ENCODE measurements at places on chromosomes 4 and X. TPM values are rescaled to one million over a fixed set of nuclear protein-coding genes. Genes with fewer than 3 reads are reported as not detected.

The ALB gene
- 0.59 TPM for total RNA-seq

DNA sequence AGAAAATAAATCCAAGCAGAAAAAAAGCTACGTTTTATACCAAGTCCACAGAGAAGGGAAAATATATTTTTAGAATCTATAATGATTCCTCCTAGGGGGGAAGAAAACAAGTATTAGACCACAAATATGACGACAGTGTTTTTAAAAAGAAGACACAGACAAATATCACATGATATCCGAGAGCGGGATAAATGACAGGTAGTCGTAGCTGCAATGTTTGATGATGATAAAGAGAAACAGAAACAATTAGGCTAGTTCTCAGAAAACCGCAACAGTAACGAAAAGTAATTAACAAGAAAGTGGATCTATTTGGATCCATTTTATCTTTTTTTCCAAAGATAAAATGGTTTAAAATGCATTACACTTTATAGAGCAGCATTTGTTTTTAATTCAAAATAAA, 918 bp downstream of the HAUS3 start:
- no peak for DNase-seq

DNA sequence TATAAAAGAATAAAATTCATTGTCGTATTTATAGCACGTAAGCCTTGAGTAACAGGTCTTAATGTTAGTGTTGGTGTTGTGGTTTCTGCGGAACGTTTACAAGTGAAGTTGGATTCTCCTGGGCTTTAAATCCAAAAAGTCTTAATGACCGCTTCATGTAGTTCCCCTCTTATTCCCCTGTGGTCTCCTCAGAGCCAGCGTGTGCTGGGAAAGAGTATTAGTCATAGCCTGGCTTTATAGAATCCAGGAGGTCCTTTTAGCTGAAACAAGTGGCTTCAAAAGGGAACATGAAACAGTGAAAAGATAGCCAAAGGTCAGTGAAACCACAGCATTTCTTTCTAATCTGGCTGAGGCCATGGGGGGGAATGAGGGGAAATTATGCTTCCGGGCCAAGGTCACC, 79.1 kb downstream of the CLCN4 start:
- DNase-seq: no peak

The TCEAL5 gene
- total RNA-seq: not detected

GRCh38 chr4:125693228-125693627, 378.5 kb downstream of the FAT4 start:
- DNase-seq: no peak

DNA sequence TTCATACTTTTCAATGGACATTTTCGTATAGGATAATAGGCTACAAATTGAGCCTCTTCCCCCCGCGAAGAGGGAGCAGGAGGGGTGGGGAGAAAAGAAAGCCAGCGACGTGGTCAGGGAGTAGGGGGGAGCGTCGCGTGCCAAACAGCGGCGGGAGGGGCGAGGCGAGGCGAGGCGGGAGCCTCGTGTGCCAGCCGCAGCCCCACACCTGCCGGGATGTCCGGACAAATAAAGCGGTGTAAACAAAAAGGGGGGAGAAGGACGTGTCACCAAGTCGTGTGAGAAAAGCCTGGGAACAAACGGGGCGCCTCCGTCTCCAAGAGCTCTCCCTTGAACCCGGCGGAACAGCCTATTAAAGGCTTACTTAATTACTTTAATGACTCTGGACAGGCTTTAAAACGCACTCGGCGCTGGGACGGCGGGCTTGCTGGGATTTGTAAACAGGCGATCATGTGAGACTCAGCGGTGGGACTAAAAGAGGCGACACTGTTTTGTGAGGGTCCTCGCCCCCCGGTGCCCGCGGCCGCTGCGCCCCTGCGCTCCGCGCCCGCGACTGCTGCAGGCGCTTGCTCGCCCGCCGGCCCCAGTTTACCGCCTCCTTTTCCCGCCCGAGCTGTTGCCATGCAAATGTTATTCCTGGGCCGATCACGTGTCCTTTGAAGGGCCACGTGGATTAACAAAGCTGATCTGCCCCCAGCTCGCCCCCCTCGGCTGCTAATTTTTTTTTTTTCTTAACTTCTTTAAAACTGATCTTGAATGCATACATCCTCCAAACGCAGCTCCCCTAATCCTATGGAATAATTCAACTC, at the start of gene HELT:
HELT (plus strand) TSS at position 527 of the 809 bp plus-strand sequence. CDS start 439 bp downstream, outside the sequence.
- no peak for DNase-seq

DNA sequence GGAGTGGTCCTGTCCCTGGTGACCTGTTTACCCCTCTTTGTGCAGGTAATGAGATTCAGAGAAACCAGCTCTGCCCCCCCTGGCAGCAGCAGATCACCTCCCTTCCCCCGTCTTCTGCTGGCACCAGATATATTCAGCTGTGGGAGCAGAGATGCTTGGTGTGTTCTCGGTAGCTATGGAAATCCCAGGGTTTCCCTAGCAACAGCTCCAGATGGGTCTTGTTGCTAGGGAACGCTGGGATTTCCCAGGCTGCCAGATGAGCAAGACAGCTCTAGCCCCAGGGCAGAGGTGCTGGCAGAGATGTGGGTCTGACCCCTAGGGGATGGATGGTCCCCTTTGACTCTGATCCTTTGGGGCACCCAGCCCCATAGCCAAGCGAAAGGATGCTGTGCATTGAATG, 20.2 kb downstream of the CETN2 start:
- DNase-seq: no peak

The CNGA1 gene
- total RNA-seq: 4.7 TPM

DNA sequence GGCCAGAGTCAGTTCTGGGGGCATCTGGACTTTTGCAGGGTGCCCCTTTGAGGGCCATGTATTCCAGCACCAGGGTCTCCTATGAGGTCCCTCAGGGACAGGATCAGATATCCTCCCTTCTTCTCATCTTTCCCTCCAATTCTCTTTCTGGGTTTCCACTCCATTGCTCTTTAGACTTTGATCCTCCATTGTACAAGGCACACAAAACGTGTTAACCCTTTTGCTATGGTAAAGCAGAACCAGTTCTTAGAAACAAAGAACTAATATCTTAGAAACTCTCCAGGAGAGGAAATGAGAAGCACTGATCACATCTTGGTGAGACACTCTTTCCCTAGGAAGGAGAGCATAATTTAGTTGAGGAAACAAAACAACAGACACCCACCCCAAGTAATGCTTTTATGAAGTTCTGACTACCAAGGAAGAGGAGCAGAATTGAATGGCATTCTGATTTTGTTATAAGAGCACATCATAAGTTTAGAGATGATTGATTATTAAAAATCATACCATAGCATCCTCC, 200.7 kb upstream of the NPY2R start:
- no peak for DNase-seq

DNA sequence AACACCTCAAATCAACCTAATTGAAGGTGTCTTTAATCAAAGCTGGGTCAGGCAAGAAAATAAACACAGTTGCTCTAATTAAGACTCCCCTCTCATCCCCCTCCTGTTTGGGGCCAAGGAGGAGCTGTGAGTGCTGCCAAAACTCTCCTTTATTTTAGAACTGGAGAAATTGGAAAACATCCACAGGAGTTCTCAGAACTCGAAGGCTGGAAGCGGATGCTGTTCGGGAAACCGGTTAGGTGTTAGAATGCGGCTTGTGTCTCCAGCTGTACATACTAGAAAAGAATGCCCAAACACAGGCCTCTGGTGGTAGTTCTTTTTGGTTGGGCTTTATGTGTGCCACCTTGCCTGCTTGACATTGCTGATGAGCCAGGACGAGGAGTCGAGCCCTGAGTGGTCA, 118.2 kb downstream of the GPR143 start:
- DNase-seq: no peak

GRCh38 chr4:72568959-72569718, at the start of gene ADAMTS3:
Gene ADAMTS3 (minus strand): TSS chr4:72569221. CDS start chr4:72568762, 459 bp downstream.
- DNase-seq: peak; percentile 83

- no peak for DNase-seq
These were observed 14.8 kb upstream of the PAQR3 start for GRCh38 chr4:78953769-78954666.

GRCh38 chr4:142262956-142263355, 583.1 kb downstream of the INPP4B start:
- DNase-seq: no peak

The RAI2 gene
- 1.8 TPM for total RNA-seq

DNA sequence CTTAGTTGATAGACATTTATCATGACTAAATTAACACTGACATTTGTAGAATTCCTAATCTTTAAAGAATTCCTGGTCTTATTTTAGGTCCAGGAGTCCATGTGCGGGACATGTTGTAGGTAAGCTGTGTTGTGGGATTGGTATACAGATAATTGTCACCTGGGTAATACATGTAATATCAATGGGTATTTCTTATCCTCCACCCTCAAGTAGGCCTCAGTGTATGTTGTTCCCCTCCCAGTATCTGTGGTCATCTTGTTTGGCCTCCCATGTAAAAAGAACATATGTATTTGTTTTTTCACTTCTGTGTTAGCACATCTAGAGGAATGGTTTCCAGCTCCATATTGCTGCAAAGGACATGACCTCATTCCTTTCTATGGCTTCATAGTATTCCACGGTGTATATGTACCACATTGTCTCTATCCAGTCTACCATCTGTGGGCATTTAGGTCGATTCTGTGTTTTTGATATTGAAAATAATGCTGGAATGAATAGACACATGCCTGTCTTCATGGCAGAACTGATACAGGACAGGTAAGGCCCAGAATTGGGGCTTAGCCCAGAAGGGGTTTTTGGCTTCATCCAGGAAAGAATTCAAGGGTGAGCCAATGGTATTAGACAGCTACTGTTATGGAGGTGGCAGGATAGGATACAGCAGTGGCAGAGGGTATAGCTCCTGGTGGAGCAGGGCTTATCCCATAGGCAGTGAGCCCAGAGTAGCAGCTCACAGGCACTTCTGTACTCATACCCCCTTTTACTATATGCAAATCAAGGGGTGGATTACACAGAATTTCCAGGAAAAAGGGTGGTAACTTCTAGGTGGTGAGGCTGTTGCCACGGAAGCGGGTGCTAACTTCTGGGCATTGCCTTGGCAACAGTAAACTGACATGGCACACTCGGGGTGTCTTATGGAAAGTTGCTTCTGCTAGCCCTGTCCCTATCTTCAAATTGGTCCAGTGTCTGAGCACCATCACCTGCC, 66.1 kb upstream of the WDR1 start:
- no peak for DNase-seq

The GNRHR gene
- total RNA-seq: not detected

DNA sequence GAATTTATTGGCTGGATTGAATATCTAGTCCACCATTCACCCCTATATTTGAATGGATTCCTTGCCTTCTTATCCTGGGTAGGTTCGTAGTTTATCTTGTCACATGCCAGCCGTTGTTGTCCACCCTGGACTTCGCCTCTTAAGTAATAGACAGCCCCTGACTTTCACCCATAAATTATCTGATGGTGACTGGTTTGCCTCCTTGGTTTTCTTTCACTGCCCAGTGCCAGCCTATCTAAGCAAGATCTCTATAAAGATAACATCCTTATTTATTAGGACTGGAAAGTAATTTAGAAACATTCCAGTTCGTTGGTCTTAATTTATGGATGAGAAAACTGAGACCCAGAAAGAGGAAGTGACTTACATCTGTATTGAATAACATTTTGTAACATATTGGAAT, 410.3 kb downstream of the RPA4 start:
- DNase-seq: no peak

- DNase-seq: no peak
These were observed 532.3 kb upstream of the SMIM31 start for GRCh38 chr4:164221631-164222030.

GRCh38 chr4:155060419-155060818, 148.0 kb upstream of the NPY2R start:
- no peak for DNase-seq

DNA sequence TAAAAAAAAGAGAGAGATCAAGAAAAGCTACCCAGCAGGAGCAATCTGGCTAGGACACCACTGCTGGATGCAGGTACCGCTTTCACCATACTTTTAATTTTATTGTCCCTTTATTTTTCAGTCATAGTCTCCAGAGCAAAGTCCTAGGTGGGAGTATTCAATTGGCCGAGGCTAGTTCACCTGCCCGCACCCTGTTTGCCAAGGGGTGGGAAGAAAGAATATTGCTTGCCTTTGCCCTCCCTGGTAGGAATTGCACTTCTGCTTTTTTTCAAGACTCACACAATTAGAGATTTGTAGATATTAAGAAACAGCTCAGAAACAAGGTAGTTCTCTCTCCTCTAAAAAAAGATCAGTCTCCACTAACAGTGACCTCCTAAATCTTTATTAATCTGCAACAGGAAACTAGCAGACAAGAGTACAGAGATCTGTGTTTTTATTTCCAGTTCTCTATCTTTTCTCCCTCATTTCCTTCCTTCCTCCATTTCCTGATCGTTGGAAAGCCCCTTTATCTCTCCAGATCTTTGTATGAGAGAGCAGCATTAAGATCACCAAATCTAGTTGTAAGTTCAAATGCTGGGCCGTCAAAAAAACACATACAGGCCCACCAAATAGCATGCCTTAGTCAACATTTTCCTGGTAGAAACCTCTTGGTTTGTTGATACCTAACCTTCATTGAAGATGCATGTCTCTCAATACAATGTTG, 9.4 kb upstream of the RPGR start:
- no peak for DNase-seq
